ENCODE measurements at places on chromosomes 7 and 10.

- DNase-seq = no peak
Observed at GRCh38 chr10:625333-625696, 64.2 kb downstream of the DIP2C start.

DNA sequence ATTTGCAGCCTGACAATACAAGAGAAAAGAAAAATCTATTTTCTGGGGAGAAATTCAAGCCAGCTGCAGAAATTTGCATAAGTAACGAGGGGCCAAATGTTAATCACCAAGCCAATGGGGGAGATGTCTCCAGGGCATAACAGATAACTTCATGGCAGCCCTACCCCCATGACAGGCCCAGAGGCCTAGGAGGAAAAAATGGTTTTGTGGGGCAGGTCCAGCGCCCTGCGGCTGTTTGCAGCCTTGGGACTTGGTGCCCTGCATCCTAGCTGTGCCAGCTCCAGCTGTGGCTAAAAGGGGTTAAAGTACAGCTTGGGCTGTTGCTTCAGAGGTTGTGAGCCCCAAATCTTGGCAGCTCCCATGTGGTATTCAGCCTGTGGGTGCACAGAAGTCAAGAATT is 54.3 kb downstream of the VIM start:
- no peak for DNase-seq

DNA sequence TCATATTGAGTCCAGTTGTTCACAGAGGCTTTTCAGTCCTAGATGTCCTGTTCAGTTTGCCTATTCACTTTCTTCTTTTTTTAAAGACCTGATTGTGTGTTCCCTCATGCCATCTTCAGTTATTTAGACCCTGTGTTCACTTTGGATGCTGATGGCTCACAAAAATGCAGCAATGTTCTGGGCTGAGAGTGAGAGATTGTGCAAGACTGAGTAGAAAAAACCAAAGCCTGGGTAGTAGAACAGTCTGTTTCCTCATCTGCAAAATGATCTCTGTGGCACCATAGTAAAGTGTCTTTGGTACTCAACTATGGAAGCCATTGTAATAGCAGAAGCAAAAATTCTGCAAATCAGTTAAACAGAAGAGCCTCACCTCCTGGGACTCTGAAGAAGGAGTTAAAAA is 43.2 kb downstream of the AKR1B1 start:
- no peak for DNase-seq

DNA sequence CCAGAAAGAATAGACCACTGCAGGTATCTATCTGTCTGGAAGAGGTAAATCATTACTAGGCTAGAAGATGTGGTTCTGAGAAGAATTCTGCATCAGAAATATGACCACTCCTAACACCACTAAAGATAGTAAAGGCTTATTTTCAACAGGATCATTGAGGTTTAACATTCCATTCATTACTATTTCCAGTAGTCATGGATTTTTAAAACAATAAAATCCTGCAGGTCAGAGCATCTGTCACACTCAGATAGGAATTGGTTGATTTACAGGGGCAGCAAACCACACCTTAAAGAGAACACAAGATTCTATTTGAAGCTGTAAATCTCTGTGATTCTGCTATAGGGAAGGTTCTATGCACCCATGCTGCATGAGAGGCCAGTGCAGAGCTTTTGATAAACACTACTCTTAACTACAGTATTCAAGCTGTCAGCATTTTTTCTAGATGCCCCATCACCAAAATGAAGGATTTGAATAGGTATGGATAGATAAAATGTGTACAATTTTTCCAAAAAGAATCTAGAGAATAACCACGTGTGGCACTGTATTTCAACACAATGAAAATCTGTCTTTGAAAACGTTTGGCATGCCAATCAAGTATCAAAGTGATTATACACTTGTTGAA is 14.6 kb downstream of the LRRC17 start:
- no peak for DNase-seq

DNA sequence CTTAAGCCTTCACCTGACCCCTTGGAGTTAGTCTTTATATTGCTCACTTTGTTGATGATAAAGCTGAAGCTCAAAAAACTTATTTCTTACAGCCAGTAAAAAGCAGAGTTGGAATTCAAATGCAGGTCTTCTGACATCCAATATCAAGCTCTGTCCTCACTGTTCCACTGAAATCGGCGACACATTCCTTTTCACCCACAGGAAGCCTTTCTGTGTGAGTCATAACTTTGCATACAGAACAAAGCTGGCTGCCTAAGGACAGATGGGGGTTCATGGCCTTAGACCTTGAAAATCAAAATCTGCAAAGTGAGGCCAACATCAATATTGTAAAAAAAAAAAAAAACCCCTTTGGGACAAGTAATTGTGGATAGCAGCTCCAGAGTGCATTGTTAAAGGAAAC is 21.8 kb upstream of the AKR1B1 start:
- DNase-seq = no peak
